Breast epithelium (tissue), 4 donors: ENCODE measurements at places on chromosomes 7 and 10.

- no peaks in the 10 kb centered on the region for H3K36me3 ChIP-seq
- H3K27me3 ChIP-seq = no peaks in the 10 kb centered on the region
- no peak overlapping the region for H3K27ac ChIP-seq
- no peak for DNase-seq
- H3K4me1 ChIP-seq = no peaks in the 10 kb centered on the region
- no peak overlapping the region for H3K4me3 ChIP-seq
Observed at GRCh38 chr7:151660141-151660540, 140.4 kb upstream of the RHEB start.

DNA sequence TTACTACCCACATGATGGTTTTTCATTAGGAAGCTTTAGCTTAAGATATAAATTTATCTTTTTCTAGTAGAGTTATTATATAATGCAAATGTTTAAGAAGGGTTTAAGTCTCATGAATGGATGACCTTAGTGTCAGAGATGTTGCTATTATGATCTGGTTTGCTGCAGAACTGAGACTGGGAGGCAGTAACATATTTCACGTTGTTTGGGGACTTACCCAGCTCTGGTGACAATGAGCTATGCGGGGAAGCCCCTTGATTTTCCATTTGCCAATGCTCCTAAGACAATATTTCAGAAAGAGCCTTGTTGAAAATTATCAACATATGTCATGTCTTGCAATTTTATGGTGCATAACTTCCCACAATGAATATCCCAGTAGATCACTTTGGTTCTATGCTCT is 754.6 kb downstream of the REEP3 start:
- H3K4me1 ChIP-seq = no peaks in the 10 kb centered on the region
- DNase-seq = no peak
- H3K27me3 ChIP-seq = no peaks in the 10 kb centered on the region
- no peak overlapping the region for H3K4me3 ChIP-seq
- H3K36me3 ChIP-seq = no peaks in the 10 kb centered on the region

- no peak for DNase-seq
- H3K4me3 ChIP-seq = no peak overlapping the region
- no peaks in the 10 kb centered on the region for H3K4me1 ChIP-seq
Observed at GRCh38 chr7:42351316-42351935, 114.4 kb upstream of the GLI3 start.

DNA sequence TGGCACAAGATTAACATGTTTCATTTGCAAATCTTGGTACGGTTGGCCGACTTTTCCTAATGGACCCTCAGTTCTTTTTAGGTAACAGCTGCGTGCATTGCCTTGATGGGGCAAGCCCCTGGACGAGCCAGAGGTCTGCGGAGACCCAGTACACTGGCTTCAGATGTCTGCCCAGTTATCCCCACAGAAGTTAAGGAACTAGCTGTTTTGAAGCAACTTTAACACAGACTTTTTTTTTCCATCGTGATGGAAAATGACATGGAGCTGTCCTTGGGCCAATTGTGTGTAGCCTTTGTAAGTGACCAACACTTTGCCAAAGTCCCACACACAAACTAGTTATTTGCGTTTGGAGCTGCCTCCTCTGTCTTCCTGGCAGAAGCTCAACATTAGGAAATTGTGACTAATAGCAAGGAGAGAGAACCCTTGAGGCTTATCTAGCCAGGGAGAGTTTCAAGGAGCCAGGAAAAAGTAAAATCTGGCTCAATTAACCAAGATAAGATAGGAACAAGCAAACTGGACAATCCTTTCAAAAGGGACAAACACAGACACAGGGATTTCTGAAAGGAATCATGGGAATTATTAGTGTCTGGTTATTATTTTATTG is 99.6 kb upstream of the BMPER start:
- H3K27me3 ChIP-seq = no peaks in the 10 kb centered on the region
- H3K27ac ChIP-seq = no peak overlapping the region
- no peak for DNase-seq
- no peaks in the 10 kb centered on the region for H3K36me3 ChIP-seq
- H3K4me3 ChIP-seq = no peak overlapping the region

GRCh38 chr10:69360485-69361302 is 56.0 kb downstream of the TACR2 start:
- DNase-seq = peak; percentile 86
- H3K27ac ChIP-seq = peak overlapping the region; percentile 81
- H3K27me3 ChIP-seq = no peaks in the 10 kb centered on the region
- H3K36me3 ChIP-seq = no peaks in the 10 kb centered on the region
- peak overlapping the region; percentile 1 for H3K4me3 ChIP-seq

GRCh38 chr7:106196460-106197021 is 84.4 kb upstream of the SYPL1 start:
- H3K27ac ChIP-seq = no peak overlapping the region
- H3K27me3 ChIP-seq = no peaks in the 10 kb centered on the region
- no peaks in the 10 kb centered on the region for H3K36me3 ChIP-seq
- no peak overlapping the region for H3K4me3 ChIP-seq

GRCh38 chr7:90312745-90313144 is 8.4 kb downstream of the FAM237B start:
- no peaks in the 10 kb centered on the region for H3K4me1 ChIP-seq
- H3K27me3 ChIP-seq = no peaks in the 10 kb centered on the region
- no peaks in the 10 kb centered on the region for H3K36me3 ChIP-seq
- no peak for DNase-seq
- H3K4me3 ChIP-seq = no peak overlapping the region
- no peak overlapping the region for H3K27ac ChIP-seq

DNA sequence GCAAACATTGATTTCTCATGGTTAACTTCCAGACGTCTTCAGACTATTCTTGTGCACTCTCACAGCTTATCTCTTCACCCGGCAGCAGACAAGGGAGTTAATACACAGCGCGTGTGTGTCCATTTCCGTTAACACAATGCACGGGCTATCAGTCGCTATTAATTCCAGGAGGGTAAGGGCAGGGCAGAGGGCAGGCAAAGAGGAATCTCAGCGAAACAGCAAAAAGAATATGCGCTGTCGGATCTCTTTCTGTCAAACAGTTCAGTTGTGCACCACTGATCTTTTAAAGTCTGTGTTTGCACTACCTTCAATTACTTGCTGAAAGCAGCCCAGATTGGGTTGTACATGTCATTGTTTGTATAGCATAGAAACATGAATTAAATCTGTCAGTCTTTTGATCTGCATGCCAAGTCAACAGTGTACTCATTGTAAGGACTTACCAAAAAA is 41.1 kb upstream of the CABCOCO1 start:
- H3K4me1 ChIP-seq = no peaks in the 10 kb centered on the region
- no peak overlapping the region for H3K27ac ChIP-seq
- no peaks in the 10 kb centered on the region for H3K27me3 ChIP-seq
- no peak overlapping the region for H3K4me3 ChIP-seq

DNA sequence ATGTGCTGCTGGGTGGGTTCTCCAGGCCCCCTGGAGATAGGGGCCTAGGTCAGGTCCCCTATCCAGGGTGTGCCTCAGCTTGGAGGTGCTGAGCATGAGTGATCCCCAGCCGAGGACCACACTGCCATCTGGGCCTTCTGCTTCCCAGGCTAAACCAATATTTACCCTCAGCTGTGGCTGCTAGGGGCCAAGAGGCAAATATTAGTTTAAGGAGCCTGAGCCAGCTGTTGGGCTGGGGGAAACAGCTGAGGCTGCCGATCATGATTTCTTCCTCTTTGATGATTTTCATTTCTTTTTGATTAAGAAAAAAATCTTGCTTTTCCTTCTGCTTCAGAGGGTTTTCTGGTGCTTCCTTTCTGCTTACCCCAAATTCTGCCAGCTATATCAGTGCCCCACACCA is 83.4 kb downstream of the NEURL1 start:
- no peak for DNase-seq
- H3K4me1 ChIP-seq = no peaks in the 10 kb centered on the region
- no peak overlapping the region for H3K4me3 ChIP-seq
- H3K27ac ChIP-seq = no peak overlapping the region

DNA sequence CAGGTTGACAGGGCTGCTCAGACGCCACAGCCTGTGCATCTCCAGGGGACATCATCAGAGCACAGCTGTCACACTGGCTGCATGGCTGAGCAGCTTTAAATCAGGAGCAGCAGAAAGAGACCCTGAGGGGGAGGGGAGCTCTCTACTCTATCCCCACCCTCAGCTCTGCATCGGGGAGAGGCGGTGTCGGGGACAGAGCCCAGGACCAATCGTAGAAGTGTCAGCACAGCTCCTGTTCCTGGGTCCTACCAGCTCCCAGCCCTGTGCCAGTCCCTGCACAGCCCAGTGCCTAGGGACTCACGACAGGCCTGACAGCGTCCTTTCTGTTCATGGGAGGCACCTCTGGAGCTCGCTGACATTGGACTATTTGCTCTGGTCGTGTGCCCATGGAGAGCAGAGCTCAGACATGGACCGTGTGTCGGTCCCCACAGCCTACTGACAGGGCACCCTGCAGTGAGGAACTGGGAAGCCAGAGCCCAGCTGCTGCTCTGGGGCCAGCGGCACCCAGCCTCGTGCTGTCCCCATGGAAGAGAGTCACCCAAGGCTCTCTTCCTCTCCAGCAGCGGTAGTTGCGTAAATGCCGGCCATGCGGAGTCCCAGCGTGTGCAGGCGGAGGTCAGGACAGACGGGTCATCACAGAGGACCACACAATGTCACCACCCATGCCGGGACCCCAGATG is 20.4 kb upstream of the ANTXRL start:
- H3K4me3 ChIP-seq = no peak overlapping the region
- H3K36me3 ChIP-seq = no peaks in the 10 kb centered on the region
- no peaks in the 10 kb centered on the region for H3K27me3 ChIP-seq
- no peaks in the 10 kb centered on the region for H3K4me1 ChIP-seq
- DNase-seq = peak; percentile 13

- H3K4me3 ChIP-seq = no peak overlapping the region
- no peak for DNase-seq
- no peaks in the 10 kb centered on the region for H3K27me3 ChIP-seq
- H3K27ac ChIP-seq = peak overlapping the region; percentile 35
Observed at GRCh38 chr10:73871295-73872189, 2.8 kb downstream of the CAMK2G start.

GRCh38 chr7:92002720-92003119 is 62.1 kb downstream of the AKAP9 start:
- H3K27me3 ChIP-seq = no peaks in the 10 kb centered on the region
- no peak overlapping the region for H3K27ac ChIP-seq
- no peak overlapping the region for H3K4me3 ChIP-seq
- H3K4me1 ChIP-seq = no peaks in the 10 kb centered on the region

DNA sequence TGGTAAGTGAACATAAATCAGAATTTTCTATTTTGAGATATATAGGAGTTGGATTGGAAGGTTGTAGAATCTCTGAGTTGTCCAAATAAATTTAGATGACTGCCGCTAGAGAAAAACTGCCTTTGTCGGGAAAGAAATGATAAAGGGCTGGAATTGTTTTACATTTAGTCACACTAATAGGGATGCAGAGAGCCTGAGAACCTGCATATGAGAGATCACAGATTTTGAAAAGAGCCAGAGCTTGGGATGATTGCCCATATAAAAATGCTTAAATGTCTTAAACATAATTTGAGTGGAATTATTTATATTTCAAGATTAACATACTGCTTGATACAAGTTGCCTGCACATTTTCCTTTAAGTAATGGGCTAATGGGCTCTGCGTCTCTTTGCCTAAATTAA is 660.5 kb downstream of the NRG3 start:
- DNase-seq = no peak
- H3K27me3 ChIP-seq = no peaks in the 10 kb centered on the region
- no peak overlapping the region for H3K27ac ChIP-seq
- H3K36me3 ChIP-seq = no peaks in the 10 kb centered on the region

DNA sequence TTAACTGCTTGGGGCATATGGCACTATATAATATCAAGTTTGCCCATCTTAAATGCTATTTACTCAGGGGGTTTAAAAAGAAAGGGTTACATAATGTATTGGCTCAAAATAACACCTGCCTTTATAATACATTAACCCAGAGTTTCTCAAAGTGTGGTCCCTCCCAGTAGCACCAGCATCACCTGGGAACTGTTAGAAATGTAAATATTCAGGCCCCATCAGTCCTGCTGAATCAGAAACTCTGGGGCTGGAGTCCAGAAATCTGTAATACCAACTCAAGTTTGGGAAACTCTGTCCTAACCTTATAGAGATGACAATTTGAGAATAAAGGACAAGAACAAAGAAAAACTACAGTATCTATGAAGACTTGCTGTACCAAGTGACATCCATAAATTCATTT is 270.7 kb downstream of the PARD3 start:
- H3K4me3 ChIP-seq = no peak overlapping the region
- H3K36me3 ChIP-seq = no peaks in the 10 kb centered on the region
- no peaks in the 10 kb centered on the region for H3K27me3 ChIP-seq
- H3K27ac ChIP-seq = no peak overlapping the region
- no peak for DNase-seq
- H3K4me1 ChIP-seq = no peaks in the 10 kb centered on the region

GRCh38 chr7:100173806-100174495 is 3.2 kb downstream of the GPC2 start:
- H3K4me1 ChIP-seq = no peaks in the 10 kb centered on the region
- no peaks in the 10 kb centered on the region for H3K36me3 ChIP-seq
- no peak for DNase-seq
- H3K27ac ChIP-seq = no peak overlapping the region
- no peaks in the 10 kb centered on the region for H3K27me3 ChIP-seq

GRCh38 chr10:109862041-109862440 is 61.3 kb downstream of the XPNPEP1 start:
- no peak overlapping the region for H3K4me3 ChIP-seq
- no peaks in the 10 kb centered on the region for H3K27me3 ChIP-seq
- H3K36me3 ChIP-seq = peaks cover 8% of the 10 kb centered on the region
- H3K4me1 ChIP-seq = no peaks in the 10 kb centered on the region
- no peak for DNase-seq

GRCh38 chr7:128217030-128217805 is 23.9 kb upstream of the LEP start:
- no peaks in the 10 kb centered on the region for H3K36me3 ChIP-seq
- H3K27me3 ChIP-seq = no peaks in the 10 kb centered on the region
- DNase-seq = no peak
- no peak overlapping the region for H3K4me3 ChIP-seq
- H3K27ac ChIP-seq = no peak overlapping the region

- H3K36me3 ChIP-seq = no peaks in the 10 kb centered on the region
- no peaks in the 10 kb centered on the region for H3K27me3 ChIP-seq
- H3K4me3 ChIP-seq = no peak overlapping the region
- no peak for DNase-seq
Observed at GRCh38 chr7:68967598-68967997, 630.7 kb upstream of the AUTS2 start.

DNA sequence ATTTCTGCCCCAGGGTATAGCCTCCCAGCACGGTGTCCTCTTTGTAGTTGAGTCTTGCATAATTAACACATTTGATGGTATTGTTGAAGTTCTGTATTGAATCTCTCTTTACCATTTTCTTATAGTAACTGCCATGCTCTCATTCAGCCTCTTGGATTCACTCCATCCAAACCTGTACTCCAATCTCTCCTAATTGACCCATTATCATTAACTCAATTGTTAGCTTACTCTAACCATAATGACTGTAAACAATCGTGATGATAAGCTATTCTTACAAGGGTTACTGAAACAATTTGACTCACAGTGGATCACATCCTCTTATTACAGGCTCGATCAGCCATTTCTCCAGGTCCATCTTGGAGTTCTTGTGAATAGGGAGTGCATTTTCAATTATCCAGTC is 191.9 kb upstream of the AGK start:
- no peak overlapping the region for H3K27ac ChIP-seq
- DNase-seq = no peak
- no peaks in the 10 kb centered on the region for H3K36me3 ChIP-seq
- no peaks in the 10 kb centered on the region for H3K27me3 ChIP-seq
